Cerebellum (tissue), 4 donors: ENCODE measurements at places on chromosomes 3 and 15. TPM values are rescaled to one million over a fixed set of nuclear protein-coding genes. Genes with fewer than 3 reads are reported as not detected.

The TNNC1 gene
- 0.64 TPM for total RNA-seq

The FEZF2 gene
- 0.09 TPM for total RNA-seq

The GHSR gene
- not detected for total RNA-seq

The SH2D7 gene
- total RNA-seq: not detected

The IQCF5 gene
- total RNA-seq: not detected

The ABI3BP gene
- total RNA-seq: 2.7 TPM

- DNase-seq: no peak
Observed at GRCh38 chr3:134822090-134822489, 27.0 kb downstream of the EPHB1 start.

- DNase-seq: no peak
Observed at GRCh38 chr3:151351219-151351618, 21.9 kb upstream of the P2RY13 start.

DNA sequence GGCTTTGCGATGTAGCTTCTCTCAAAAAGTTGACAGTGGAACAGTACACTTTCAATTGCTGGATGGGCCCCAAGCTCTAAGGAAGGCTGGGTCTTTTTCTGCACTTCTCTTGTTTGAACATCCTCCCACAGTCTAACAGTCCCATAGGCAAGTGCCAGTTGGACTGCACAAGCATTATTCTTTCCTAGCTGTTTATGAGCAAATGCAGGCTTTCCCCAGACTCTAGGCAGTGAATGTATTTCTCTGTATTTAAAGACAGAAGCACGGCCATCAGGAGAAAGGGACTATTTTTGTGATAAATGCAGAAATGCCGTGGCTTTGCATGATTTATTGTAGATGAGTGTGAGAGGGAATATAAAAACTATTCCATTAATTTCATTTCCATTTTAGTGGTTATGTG is 539.3 kb upstream of the LMCD1 start:
- DNase-seq: no peak

GRCh38 chr3:57972531-57973111 is 35.6 kb upstream of the FLNB start:
- DNase-seq: no peak

GRCh38 chr3:90044084-90044816 is 936.8 kb downstream of the EPHA3 start:
- DNase-seq: no peak

- DNase-seq: no peak
Observed at GRCh38 chr3:25784971-25785370, 1.7 kb upstream of the NGLY1 start.

GRCh38 chr3:148607491-148607890 is 90.2 kb upstream of the AGTR1 start:
- no peak for DNase-seq

DNA sequence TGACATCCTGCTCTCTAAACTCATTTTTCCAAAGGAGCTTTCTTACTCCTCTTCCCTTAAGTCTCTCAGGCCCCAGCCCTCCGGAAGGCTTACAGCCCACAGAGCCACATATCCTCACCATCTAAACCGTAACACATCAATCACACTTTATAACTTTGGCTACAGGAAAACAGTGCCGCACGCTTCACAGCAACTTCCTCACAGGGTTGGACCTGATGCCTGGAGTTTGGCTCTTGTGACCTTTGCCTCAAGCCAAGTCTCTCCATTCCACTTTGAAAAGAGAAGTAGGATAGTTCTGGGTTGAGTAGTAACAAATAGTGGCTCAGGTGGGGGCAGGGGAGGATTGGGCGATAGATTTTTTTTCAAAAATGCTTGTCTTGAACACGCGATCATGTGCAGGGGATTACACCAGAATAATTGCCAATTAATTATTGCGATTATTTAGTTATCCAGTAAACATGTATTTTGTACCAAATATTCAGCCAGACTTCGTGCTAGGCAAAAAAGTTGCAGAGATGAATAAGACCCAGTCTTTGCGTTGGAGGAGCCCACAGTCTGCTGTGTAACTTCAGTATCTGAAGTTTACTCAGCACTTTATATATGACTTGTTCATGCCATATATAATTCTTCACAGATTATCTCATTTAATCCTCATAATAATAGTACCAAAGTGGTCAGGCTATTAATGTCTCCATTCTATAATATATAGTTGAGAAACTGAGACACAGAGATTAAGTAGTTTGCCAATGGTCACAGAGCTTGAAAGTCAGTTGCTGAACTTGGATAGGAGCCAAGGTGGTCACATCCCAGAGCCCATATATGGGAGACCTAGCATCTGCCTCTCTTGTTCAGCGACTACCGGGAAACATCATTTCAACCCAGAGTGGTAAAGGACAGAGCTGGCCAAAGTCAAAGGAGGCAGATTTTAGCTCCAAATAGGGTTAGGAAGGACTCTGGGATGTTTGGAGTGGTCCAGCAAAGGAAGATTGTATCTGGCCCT is 2.4 kb upstream of the ETV5 start:
- no peak for DNase-seq

DNA sequence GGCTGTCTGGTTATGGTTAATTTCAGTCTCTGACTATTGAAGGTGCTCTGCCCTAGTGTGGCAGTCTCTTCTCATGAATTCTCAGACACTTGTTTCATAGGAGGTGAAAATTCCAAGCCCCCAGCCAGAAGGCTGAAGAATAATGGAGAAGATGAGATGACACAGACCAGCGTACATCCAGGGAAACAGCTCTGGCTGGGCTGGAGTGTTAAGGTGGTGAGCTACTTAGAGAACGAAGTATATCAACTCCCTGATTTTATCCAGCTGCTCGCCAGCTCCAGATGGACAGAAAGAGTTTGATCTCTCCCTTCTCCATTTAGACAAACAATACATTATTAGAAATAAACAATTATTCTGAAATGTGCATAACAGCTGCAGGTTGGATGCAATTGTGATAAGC is 494.5 kb upstream of the RGMA start:
- DNase-seq: no peak

DNA sequence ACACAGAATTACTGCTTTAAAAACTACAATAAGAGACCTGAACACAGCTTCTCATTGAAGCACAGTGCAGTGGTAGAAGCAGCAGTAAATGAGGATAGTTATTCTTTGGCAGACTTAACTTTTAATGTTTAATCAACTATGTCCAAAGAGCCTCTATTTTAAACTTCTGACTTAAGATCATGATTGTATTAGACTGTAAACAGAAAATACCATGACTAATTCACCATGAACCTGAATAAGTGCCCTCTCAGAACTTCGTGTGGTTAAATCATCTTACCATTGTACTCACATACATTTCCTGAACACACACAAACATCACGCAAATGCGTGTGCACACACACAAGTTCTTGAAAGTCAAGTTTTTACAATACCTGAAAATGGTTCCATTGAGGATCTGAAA is 13.9 kb downstream of the CEP152 start:
- DNase-seq: no peak

- DNase-seq: no peak
Observed at GRCh38 chr3:38554127-38554827, 58.1 kb downstream of the EXOG start.

GRCh38 chr15:83745771-83746170 is 91.8 kb downstream of the ADAMTSL3 start:
- no peak for DNase-seq

DNA sequence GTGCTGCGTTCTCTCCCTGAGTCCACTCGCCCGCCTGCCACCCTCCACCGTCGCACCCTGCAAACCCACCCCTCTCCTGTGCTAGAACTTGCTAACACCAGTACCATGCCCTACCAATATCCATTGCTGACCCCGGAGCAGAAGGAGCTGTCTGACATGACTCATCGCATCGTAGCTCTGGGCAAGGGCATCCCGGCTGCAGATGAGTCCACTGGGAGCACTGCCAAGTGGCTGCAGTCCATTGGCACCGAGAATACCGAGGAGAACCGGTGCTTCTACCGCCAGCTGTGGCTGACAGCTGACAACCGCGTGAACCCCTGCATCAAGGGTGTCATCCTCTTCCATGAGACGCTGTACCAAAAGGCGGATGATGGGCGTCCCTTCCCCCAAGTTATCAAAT is 4.9 kb upstream of the ALAS1 start:
- no peak for DNase-seq

DNA sequence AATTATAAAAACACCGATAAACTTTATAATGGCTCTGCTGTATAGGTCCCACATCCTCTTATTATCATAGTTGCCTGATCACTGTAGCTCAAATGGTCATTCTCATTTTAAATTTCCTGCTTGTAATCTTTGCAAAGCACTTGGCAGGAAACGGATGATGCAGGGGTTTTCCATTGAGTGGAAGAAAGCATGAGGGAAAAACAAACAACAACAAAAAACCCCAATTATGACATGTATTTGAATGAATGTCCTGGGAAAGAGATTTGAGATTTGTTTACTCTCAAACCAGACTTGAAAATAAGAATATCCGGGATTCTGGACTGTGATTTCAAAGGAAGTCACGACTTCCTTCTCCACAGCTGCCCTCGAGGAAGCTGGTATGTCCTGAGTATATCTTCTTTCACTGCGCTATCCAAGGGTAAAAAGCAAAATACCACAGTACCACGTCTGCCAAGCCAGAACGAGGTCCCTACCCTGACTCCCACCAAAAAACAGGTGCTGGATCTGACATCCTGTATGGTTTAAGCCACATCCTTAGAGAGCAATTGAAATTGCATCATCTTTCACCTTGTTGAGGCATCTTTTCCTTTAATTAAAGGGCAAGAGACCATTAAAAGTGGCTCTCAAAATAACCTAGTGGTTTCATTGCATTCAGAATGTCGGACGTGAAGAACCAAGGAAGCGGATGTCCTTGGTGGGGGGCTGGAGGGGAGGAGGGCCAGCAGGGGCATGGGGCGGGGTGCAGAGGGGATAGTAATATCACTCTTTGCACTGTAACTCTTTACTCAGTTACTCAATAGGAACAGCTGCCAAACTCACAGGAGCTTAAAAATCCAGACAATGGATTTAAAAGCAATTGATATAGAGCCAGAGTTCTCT is 13.5 kb upstream of the TIPIN start:
- no peak for DNase-seq

DNA sequence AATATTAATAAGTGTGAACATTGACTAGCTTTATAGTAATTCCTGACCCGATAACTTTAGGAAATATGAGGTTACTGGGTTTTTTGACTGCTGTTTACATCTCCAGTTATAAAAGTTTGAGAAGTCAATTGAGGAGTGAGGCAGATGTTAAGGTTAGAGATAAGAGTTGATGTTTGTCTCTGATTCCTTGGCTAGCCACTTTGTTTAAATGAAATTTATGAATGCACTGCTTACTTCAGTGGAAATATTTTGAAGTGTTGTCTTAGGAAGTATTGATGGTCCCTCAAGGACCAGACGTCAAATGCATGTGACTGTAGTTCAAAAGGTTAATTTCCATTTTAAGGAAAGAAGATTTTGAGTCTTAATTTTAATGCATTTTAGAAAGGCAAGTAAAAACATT is 41.7 kb downstream of the MAP2K5 start:
- no peak for DNase-seq

DNA sequence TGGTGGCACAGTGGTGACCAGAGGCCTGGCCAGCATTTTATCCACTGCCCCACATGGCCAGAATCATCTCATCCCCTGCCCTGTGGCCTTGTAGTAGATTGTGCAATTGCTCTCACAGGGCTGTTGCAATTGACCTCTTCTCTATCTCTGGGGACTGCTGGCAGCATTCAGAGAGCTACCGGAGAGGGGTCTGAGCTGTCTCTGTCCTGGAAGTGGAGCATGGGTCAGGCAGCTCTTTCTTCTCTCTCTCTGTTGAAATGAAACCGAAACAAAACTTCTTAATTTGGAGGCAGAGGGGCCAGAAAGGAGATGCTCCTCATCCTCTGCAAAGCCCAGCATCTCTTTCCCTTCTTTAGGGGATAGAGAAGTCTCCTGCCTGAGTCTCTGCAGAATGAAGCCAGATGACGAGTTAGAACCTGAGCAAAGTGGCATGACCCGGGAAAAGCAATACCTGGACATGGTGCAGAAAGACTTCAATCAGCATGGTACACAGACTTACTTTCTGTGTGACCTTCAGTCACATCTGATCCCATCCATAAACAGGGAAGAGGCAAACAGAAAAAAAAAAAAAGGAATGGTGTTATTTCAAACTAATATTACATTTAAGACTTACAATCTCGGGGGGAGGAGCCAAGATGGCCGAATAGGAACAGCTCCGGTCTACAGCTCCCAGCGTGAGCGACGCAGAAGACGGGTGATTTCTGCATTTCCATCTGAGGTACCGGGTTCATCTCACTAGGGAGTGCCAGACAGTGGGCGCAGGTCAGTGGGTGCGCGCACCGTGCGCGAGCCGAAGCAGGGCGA is 144.5 kb upstream of the BCL6 start:
- DNase-seq: no peak

DNA sequence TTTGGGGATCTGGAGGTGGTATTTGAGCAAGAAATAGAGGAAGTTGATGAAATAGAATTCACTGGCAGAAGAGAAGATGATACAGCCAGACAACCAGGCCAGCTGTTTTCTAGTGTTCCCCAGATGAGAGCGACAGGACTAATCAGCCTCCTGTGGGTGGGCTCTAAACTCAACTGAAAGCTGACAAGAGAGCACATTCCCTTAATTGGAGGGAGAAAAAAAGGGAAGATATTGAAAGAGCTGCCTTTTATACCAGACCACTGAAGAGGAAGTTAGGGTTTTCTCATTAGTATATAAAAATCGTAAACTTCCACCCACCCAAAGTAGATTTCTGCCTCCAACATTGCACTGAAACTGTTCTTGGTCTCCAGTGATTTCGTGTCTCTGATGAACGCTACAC is 6.5 kb upstream of the TM4SF19 start:
- DNase-seq: no peak
